ENCODE measurements at places on chromosomes 5 and 9. TPM values are rescaled to one million over a fixed set of nuclear protein-coding genes. Genes with fewer than 3 reads are reported as not detected.

GRCh38 chr5:6576861-6577501 is 55.9 kb downstream of the NSUN2 start:
- H3K27me3 ChIP-seq = peaks cover 11% of the 10 kb centered on the region
- H3K36me3 ChIP-seq = no peaks in the 10 kb centered on the region
- H3K4me3 ChIP-seq = no peak overlapping the region
- H3K27ac ChIP-seq = no peak overlapping the region
- DNase-seq = no peak

DNA sequence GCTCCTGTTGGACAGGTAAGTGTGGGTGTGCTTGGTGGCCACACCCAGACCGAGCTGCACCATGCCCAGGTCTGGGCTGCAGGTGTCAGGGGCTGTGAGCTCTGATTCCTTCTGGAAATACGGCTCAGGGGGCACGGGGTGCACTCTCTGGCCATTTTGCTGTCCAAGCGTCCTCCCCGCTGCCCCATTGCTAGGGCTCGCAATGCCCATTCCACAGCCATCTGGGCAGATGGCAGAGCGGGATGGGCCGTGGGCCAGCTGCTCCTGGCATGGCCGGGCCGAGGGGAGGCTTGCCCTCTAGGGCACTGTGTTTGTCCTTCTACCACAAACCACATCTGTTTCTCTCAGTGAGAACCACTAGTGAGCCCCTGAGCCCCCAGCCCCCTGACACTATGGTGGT is 67.9 kb upstream of the RXRA start:
- peaks cover 6% of the 10 kb centered on the region for H3K4me1 ChIP-seq
- no peak for DNase-seq
- no peak overlapping the region for H3K27ac ChIP-seq
- H3K27me3 ChIP-seq = no peaks in the 10 kb centered on the region
- no peak overlapping the region for H3K4me3 ChIP-seq

GRCh38 chr9:136969774-136970173 is 7.5 kb upstream of the PTGDS start:
- DNase-seq = no peak
- no peaks in the 10 kb centered on the region for H3K27me3 ChIP-seq
- no peaks in the 10 kb centered on the region for H3K36me3 ChIP-seq
- H3K4me3 ChIP-seq = no peak overlapping the region
- H3K27ac ChIP-seq = no peak overlapping the region

OGN gene
- total RNA-seq = not detected

AHRR gene
- total RNA-seq = 7.6 TPM

DNA sequence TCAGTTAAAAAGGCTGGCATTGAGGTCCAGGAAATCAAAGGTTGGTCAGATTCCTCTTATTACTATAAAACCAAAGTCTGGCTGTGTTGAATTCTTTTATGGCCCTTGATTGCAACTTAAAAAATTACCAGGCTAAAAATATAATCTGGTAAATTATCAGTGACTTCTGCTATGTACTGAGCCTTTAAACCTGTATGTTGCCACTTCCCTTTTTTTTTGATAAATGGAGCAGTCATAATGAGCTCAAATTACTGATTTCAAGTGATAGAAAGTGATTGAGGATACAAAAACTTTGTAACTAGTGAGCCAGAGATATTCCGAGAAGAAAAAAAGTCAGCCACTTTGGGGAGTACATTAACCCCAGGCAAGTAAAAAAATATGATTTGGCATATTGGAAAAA is 100.1 kb downstream of the GIN1 start:
- no peaks in the 10 kb centered on the region for H3K27me3 ChIP-seq
- no peak overlapping the region for H3K4me3 ChIP-seq
- peaks cover 3% of the 10 kb centered on the region for H3K4me1 ChIP-seq
- H3K27ac ChIP-seq = no peak overlapping the region
- DNase-seq = no peak
- peaks cover 3% of the 10 kb centered on the region for H3K36me3 ChIP-seq

- peaks cover 84% of the 10 kb centered on the region for H3K27me3 ChIP-seq
- no peaks in the 10 kb centered on the region for H3K36me3 ChIP-seq
- peaks cover 33% of the 10 kb centered on the region for H3K4me1 ChIP-seq
- H3K27ac ChIP-seq = no peak overlapping the region
Measured at GRCh38 chr5:76083555-76084495, 642 bp downstream of the SV2C start.

IRX2 gene
- not detected for total RNA-seq

- no peak for DNase-seq
- H3K36me3 ChIP-seq = no peaks in the 10 kb centered on the region
- no peaks in the 10 kb centered on the region for H3K27me3 ChIP-seq
- no peak overlapping the region for H3K4me3 ChIP-seq
- H3K4me1 ChIP-seq = no peaks in the 10 kb centered on the region
Measured at GRCh38 chr9:12818431-12819000, 43.7 kb downstream of the LURAP1L start.

- no peak overlapping the region for H3K27ac ChIP-seq
- peaks cover 2% of the 10 kb centered on the region for H3K4me1 ChIP-seq
- H3K36me3 ChIP-seq = no peaks in the 10 kb centered on the region
- no peak for DNase-seq
- peaks cover 4% of the 10 kb centered on the region for H3K27me3 ChIP-seq
- H3K4me3 ChIP-seq = no peak overlapping the region
Measured at GRCh38 chr5:159982421-159983173, 26.3 kb upstream of the TTC1 start.

GRCh38 chr5:126139773-126140172 is 283.4 kb upstream of the GRAMD2B start:
- no peak overlapping the region for H3K4me3 ChIP-seq
- no peaks in the 10 kb centered on the region for H3K4me1 ChIP-seq
- no peaks in the 10 kb centered on the region for H3K36me3 ChIP-seq

- H3K4me1 ChIP-seq = no peaks in the 10 kb centered on the region
- no peaks in the 10 kb centered on the region for H3K36me3 ChIP-seq
- no peak overlapping the region for H3K27ac ChIP-seq
Measured at GRCh38 chr9:95197692-95198271, 119.7 kb downstream of the FANCC start.

DNA sequence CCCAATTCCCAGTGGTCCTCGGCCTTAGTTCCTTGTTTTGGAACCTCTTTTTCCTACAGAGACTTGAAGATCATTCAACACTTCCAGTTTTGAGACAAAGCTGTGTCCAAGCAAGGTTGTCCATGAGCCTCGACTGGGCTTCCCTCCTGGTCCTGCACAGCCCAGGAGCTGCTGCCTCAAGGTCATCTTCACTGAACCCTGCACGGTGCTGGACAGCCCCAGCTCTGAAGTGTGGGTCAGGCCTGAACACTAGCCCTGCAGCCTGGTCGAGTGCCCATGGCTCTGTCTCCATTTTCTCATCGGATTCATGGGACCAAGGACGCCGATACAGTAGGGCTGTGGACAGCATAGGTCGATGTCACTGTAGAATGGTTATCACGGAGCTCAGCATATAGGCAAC is 68.0 kb upstream of the NFIL3 start:
- H3K27ac ChIP-seq = no peak overlapping the region
- DNase-seq = no peak
- H3K4me3 ChIP-seq = no peak overlapping the region
- H3K4me1 ChIP-seq = peaks cover 3% of the 10 kb centered on the region
- peaks cover 7% of the 10 kb centered on the region for H3K27me3 ChIP-seq
- no peaks in the 10 kb centered on the region for H3K36me3 ChIP-seq

ADAMTS2 gene
- not detected for total RNA-seq

- no peak for DNase-seq
- H3K4me3 ChIP-seq = no peak overlapping the region
- no peaks in the 10 kb centered on the region for H3K36me3 ChIP-seq
- H3K27ac ChIP-seq = no peak overlapping the region
- H3K27me3 ChIP-seq = peaks cover 7% of the 10 kb centered on the region
Measured at GRCh38 chr9:85310573-85310972, 431.2 kb downstream of the AGTPBP1 start.

DNA sequence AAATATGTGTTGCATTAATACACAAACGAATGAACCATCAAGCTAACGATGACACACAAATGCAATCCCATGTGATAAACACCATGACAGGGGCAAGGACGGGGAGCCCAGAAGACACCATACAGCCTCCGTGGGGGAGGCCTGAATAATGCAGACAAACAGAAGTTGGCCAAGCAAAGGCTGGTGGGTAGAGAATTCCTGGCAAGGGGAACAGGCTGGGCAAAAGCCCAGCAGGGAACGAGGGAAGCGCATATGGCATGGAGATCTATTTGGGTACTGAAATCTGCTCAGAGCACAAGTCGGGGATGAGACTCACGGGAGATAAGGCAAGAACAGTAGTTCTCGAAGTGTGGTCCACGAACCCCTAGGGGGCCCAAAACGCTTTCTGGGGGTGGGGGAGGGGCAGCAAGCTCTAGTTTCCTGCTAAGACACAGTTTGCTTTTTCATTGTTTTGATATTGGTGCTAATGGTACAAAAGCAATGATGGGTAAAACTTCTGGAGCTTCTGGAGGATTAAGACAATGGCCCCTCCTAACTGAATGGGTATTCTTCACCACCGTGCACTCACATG is 42.9 kb upstream of the FBXW11 start:
- H3K4me3 ChIP-seq = peak overlapping the region; percentile 16
- H3K4me1 ChIP-seq = peaks cover 15% of the 10 kb centered on the region
- H3K27ac ChIP-seq = peak overlapping the region; percentile 52
- H3K27me3 ChIP-seq = no peaks in the 10 kb centered on the region
- no peak for DNase-seq

DNA sequence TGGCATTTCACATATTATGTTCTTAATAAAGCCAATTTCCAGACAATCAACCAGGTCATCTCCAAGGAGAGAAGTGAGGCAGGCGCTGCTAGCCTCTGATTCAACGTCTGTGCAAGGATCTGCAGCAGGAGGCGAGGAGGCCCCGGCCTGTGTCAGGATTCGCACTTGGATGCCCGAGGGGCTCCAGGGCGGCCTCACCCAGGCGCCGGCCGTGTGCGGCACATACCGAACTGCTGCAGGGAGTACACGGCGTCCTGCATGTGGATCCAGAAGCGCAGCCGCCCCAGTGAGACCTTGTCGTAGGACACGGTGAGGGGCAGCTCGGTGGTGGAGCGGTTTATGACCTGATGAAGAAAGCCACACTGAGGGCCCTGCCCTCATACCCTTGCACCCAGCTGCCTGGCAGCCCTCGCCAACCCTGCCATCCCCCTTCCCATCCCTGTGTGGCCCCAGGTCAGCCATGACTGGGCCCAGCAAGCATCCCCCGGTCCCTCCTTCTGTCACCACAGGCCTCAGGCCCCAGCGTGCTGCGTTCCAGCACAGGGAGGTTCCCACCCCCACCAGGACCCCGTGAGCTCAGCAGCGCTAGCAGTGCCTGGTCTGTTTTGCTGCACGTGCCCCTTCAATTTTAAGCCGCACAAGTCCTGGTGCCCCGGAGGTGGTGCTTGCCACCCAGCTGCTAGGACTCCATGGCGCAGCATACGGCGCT is 9.9 kb downstream of the CLPTM1L start:
- no peak overlapping the region for H3K27ac ChIP-seq
- H3K4me1 ChIP-seq = peaks cover 9% of the 10 kb centered on the region
- peaks cover 6% of the 10 kb centered on the region for H3K36me3 ChIP-seq
- no peaks in the 10 kb centered on the region for H3K27me3 ChIP-seq

- peaks cover 61% of the 10 kb centered on the region for H3K4me1 ChIP-seq
- no peaks in the 10 kb centered on the region for H3K27me3 ChIP-seq
- DNase-seq = no peak
Measured at GRCh38 chr9:134396258-134396742, 70.0 kb downstream of the RXRA start.

PCDHA5 gene
- total RNA-seq = not detected

IFNB1 gene
- not detected for total RNA-seq

SOX30 gene
- total RNA-seq = 0.14 TPM

PDE6A gene
- total RNA-seq = not detected

- no peaks in the 10 kb centered on the region for H3K4me1 ChIP-seq
- H3K4me3 ChIP-seq = no peak overlapping the region
- no peaks in the 10 kb centered on the region for H3K36me3 ChIP-seq
- no peaks in the 10 kb centered on the region for H3K27me3 ChIP-seq
- H3K27ac ChIP-seq = no peak overlapping the region
- DNase-seq = no peak
Measured at GRCh38 chr5:145775411-145775810, 59.7 kb downstream of the PRELID2 start.

DNA sequence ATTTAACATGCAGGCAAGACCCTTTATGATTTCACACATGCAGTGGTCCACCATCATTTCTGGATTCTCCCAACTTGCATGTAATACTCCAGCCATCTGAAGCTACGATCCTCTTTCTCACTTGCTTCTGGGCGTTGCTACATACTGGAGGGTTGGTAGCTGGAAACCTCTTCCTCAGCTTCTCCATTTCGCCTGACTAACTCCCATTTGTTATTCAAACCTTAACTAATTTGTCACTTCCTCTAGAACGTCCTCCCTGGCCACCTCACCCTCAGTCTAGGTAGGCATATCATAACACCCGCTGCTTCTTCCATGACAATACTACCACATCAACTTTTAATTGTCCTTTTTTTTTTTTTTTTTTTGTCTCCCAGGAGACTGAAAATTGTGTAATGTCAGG is 72.6 kb upstream of the EQTN start:
- no peak overlapping the region for H3K27ac ChIP-seq
- H3K36me3 ChIP-seq = no peaks in the 10 kb centered on the region
- H3K4me3 ChIP-seq = no peak overlapping the region

DNA sequence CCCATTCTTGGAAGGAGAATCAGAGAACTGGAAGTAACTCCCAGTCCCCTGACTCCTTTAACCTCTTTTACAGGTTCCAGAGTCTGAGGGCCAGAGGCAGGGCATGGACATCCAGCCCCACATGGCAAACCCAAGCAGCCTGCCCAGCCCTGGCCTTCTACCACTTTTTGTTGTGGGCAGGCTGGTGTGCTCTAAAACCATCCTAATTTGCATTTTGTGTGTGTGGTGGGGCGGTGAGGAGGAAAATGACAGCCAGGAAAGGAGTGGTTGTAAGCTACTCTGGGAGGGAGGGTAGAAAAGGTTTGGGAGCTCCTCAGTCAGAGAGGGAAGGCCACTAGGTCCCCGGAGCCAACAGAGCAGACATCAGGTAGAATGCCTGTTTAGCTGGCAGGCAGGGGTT is 90.6 kb downstream of the PSD2 start:
- no peak for DNase-seq
- H3K27me3 ChIP-seq = peaks cover 5% of the 10 kb centered on the region
- no peaks in the 10 kb centered on the region for H3K36me3 ChIP-seq

- H3K4me3 ChIP-seq = peak overlapping the region; percentile 71
- H3K4me1 ChIP-seq = peaks cover 19% of the 10 kb centered on the region
- DNase-seq = no peak
Measured at GRCh38 chr9:36987409-36987808, 46.7 kb downstream of the PAX5 start.

DNA sequence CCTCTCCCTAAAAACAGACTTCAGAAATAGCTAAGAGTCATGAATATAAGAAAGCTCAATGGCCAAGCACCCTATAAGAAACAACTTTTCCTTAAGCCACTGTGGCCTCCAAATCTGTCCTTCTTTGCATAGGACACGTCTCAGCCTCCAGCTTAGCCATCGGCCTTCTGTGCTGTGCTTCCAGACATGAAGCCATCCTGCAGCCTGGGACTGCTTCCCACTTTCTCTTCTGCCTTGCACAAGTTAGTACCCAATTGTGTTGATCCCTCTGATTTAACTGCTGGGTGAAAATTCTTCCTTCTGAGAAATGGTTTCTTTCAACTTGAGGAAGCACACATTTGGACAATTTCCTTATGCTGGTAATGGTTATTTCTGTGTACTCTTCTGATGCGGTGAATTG is 334.7 kb downstream of the MARCHF11 start:
- DNase-seq = no peak
- H3K4me1 ChIP-seq = no peaks in the 10 kb centered on the region
- no peak overlapping the region for H3K27ac ChIP-seq
- H3K36me3 ChIP-seq = no peaks in the 10 kb centered on the region
- H3K4me3 ChIP-seq = no peak overlapping the region
- H3K27me3 ChIP-seq = no peaks in the 10 kb centered on the region

Measured in naive thymus-derived CD8-positive, alpha-beta T cell (primary cell).